ENCODE measurements at places on chromosomes 6 and 20. TPM values are rescaled to one million over a fixed set of nuclear protein-coding genes. Genes with fewer than 3 reads are reported as not detected.

The HLA-DQA2 gene
- total RNA-seq = not detected

The TEAD3 gene
- 0.33 TPM for total RNA-seq

The LKAAEAR1 gene
- not detected for total RNA-seq

The ZBP1 gene
- total RNA-seq = not detected

The PRPF6 gene
- total RNA-seq = 83.0 TPM

The TBXT gene
- total RNA-seq = not detected

The GPR63 gene
- 0.11 TPM for total RNA-seq

The NOX3 gene
- total RNA-seq = not detected

The GPANK1 gene
- total RNA-seq = 12.1 TPM

The PI3 gene
- not detected for total RNA-seq

The ILRUN gene
- 40.3 TPM for total RNA-seq

The CTCFL gene
- total RNA-seq = not detected

The MUCL3 gene
- total RNA-seq = not detected

The GSS gene
- 59.8 TPM for total RNA-seq

The FAM162B gene
- total RNA-seq = 0.35 TPM

The KCNK5 gene
- total RNA-seq = not detected

The POU5F1 gene
- total RNA-seq = 0.56 TPM

The C4A gene
- 1.3 TPM for total RNA-seq

Data from pulmonary artery endothelial cell (primary cell).